Activated naive CD8-positive, alpha-beta T cell treated with anti-CD3 and anti-CD28 coated beads, Interleukin-2, amount 50 U/mL, for 16 hours (primary cell): ENCODE measurements at places on chromosomes 5 and 9.
A peak's percentile ranks its signal among the peaks of the same experiment; 100 is the strongest.

GRCh38 chr5:56910210-56910965 is 992 bp downstream of the SETD9 start:
- DNase-seq: no peak

- no peak for DNase-seq
Measured at GRCh38 chr9:90012949-90013348, 408.1 kb downstream of the GADD45G start.

DNA sequence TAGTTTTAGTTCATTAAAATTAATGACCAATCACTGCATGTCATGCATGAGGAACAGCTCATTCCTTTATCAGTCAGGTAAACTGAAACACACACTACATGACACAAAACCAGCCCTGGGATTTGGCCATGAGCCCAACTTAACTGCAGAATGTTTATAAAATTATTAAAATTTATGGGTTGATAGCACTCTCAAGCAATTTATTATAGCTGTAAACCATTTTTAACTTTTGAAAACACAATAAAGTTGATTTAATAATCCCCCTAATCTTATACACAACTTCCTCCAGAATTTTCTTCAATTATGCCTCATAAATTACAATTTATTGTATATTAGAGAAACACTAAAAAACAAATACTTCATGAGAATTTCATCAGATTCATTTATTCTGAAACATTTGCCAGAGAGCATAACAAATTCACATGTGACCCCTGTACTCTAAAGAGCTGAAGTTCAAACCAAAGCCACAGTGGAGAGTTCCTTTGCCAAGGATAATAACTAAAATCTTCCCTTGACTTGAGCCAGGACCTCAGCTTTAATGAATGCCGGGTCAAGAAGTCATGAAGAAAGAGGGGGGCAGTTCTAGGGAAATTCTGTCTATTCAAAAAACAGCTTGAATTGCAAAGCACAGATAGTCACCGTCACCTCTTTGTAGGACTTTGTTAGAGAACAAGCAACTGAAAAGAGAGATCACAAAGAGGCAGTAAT is 763.7 kb upstream of the GRAMD2B start:
- DNase-seq: no peak

DNA sequence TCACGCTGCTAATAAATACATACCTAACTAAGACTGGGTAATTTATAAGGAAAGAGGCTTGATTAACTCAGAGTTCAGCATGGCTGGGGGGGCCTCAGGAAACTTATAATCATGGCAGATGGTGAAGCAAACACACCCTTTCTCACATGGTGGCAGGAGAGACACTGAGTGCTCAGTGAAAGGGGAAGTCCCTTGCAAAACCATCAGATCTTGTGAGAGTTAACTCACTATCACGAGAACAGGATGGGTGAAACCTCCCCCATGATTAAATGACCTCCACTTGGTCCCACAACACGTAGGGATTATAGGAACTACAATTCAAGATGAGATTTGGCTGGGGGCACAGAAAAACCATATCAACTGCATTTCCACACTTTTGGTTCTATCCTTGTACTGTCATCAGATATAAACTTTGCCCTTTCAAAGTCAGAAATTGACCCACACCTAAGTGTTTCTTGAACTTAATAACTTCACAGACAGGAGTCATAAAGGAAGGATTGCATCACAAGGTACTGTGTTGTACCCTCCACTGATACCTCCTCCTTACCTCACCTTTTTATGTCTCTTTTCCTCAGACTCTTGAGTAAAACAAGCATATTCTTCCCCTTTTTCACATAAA is 319.1 kb upstream of the PIK3R1 start:
- DNase-seq: no peak

GRCh38 chr9:104960662-104961061 is 32.7 kb upstream of the ABCA1 start:
- no peak for DNase-seq

DNA sequence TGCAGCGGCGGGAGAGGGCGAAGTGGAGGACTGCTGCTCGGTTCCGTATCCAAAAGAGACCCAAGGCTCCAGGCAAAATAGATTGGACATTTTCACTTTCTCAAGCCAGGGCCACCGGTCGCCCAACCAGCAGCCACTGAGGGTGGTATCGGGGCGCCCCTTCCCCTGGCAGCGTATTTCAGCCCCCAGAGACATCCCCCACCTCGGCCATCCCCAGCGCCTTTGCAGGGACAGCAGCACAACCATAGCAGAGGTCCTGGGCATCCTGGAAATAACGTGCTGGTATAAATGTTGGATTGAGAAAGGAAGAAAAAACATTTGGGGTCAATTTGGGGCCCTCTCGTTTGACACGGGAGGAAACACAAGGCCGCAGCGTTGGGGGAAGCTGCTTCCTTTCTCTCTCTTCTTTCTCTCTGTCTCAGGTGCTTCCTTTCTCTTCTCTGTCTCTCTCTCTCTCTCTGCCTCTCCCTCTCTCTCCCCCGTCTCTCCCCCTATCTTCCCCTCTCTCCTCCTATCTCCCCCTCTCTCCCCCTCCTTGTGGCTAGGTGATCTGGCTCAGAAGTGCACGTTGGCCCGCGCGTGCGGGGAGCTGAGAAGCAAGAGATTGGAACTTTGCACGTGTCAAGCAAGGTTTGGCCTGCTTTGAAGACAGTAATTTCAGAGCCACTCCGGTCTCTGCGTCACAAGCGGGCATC is 624 bp upstream of the RETREG1 start:
- peak; percentile 37 for DNase-seq

GRCh38 chr9:135160862-135161261 is 73.4 kb downstream of the OLFM1 start:
- no peak for DNase-seq

DNA sequence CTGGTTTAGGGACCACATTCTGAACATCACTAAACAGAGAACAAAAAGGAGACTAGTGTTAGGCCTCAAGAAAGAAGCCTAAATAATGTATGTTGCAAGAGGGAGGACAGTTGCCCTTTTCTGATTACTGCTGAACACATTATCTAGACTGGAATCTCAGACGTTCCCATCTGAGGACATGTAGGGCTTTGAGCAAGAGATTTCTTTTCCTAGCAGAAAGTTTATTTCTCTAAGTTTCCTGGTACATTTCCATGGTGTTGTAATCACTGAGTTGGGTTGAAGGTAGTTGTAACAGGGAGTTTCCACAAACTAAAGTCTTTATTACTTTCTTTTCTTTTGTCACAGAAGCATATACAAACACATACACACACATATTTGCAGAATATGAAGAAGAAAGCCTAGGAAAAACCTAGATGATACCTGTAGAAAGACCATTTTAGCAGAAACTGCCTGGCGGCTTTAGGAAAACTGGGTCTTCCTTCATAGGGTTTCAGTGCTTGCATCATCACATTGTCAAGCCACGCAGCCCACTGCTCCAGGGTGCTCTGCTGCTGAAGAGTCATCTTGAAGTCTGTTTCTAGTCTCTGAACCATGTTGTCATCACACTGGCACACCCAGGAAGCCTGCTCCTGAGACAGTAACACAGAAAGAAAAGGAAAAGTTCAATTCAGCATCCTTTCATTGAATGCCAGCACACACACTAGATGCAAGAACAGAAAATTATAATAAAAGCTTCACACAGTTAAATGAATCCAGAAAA is 269.1 kb downstream of the RFX3 start:
- no peak for DNase-seq

GRCh38 chr5:96387616-96388015 is 45.4 kb downstream of the PCSK1 start:
- DNase-seq: no peak

GRCh38 chr5:163379298-163380155 is 57.9 kb upstream of the CCNG1 start:
- no peak for DNase-seq

DNA sequence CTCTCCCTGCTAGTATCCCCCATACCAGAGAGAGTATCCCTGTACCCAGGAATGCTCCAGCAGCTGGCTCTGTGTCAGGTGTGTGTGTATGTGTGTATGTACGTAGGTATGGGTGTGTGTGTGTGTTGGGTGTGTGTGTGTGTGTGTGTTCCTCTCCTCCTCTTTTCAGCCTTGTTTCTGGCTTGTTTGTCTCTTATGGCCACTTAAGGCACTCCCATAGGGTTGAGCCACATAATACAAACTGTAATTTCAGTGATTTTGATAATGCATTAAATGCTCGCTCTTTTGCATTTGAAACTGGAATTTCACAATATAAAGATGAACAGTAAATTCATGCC is 80.8 kb upstream of the SH3PXD2B start:
- no peak for DNase-seq

DNA sequence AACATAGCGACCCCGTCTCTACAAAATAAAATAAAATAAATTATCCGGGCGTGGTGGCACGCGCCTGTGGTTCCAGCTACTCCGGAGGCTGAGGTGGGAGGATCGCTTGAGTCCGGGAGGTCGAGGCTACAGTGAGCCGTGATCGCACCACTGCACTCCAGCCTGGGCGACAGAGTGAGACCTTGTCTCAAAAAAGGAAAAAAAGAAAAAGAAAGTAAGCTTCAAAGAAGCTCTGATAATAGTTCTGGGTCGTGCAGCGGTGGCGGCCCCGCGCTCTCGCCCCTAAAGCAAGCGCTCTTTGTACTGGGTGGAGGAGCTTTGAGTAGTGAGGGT is 6.8 kb downstream of the TLX3 start:
- DNase-seq: no peak

GRCh38 chr5:30960036-30960435 is 233.4 kb upstream of the CDH6 start:
- no peak for DNase-seq

DNA sequence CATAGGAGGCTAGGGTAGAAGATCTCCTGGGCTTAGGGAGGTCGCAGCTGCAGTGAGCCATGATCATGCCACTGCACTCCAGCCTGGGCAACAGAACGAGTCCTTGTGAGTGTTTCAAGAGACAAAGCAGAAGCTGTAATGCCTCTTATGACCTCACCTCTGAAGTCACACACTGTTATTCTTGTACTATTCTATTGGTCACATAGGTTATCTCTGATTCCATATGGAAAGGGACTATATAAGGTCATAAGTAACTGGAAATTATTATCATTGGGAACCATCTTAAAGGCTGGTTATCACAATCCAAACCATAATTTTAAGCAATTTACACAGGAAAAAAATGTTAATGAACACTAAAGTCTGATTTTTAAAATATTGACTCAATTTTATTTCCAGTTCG is 17.9 kb upstream of the AFF4 start:
- DNase-seq: no peak

DNA sequence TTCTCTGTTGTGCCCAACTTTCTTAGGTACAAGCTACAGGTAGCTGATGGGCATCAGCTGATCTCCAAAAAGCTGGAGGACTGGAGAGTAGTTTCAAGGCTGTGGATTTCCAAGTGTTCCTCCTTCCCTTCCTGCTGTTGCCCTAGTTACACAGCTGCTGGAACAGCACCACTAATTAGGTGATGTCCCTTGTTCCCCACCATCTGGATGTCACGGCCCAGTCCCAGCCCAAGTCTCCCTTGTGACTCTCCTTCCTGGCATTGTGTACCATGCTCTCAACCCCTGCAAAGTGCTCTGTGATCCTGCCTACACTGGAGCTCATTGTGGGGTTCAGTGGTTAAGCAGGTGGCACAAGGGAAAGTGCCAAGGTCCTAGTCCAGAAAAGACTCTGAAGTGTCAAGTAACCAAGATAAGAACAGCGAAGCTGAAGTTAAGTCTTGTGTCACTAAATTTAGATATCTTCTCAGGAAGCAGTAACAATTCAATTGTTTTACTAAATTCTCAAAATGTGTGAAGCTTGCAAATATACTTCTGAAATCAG is 604.5 kb downstream of the ISL1 start:
- DNase-seq: no peak

- DNase-seq: no peak
Measured at GRCh38 chr5:127040796-127041520, 10.6 kb upstream of the MARCHF3 start.

DNA sequence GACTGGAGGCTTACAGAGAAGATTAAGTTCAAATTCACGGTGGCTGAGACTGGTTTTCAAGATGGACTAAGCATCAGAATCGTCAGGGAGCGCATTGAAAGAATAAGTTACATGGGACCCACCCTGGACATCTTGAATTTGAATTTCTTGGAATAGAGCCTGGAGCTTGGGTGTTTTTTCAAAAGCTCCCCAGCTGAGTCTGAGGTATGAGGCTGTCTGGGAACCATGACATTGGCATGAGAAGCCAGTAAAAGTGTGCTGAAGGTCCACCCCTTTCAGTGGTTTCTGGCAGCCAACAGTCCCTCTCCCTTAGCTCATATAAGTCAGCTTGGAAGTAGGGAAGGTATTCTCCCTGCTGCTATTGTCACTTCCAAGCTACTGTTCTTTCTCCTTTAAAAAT is 97.8 kb downstream of the MAST4 start:
- DNase-seq: no peak

GRCh38 chr9:134422301-134423090 is 96.2 kb downstream of the RXRA start:
- no peak for DNase-seq

GRCh38 chr9:135378751-135379150 is 100.8 kb upstream of the PPP1R26 start:
- no peak for DNase-seq

GRCh38 chr5:112004867-112005622 is 248.1 kb upstream of the NREP start:
- no peak for DNase-seq

DNA sequence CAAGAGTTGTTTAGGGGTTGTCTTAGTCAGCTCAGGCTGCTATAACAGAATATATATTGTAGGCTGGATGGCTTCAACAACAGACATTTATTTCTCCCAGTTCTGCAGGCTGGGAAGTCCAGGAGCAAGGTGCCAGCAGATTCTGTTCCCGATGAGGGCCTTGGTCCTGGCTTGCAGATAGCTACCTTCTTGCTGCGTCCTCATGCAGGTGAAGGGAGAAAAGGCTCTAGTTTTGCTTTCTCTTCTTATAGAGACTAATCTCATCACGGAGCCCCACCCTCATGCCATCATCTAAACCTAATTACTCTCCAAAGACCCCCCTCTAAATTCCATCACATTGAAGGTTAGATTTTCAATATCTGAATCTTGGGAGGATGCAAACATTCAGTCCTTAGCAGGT is 246.0 kb upstream of the ANKRD55 start:
- DNase-seq: no peak
